Suppressor macrophage treated with lipopolysaccharide for 4 hours (primary cell): ENCODE measurements at places on chromosomes 1 and 21.

DNA sequence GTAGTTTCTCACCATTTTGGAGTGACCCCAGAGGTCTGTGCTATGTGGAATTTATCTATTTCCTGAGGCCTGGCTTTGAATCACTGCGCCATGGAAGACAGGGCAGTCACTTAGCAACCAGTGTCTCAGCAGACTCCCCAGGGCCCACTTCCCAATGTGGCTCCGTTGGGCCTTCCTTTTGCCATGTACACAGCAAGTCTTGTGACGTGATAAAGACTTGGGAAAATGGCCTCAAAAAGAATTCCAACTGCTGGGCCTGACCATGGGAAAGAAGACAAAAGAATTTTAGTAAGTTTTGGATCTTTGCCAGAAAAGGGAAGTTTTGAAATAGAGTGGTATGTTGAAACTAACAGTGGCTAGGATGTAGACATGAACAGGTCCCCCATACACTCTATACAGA, 36.2 kb downstream of the TLR5 start:
- peak; percentile 14 for DNase-seq

GRCh38 chr1:44947774-44948311, 38.6 kb downstream of the EIF2B3 start:
- no peak for DNase-seq

GRCh38 chr1:159510229-159510541, 25.6 kb downstream of the OR10J5 start:
- no peak for DNase-seq

- DNase-seq = no peak
Measured at GRCh38 chr21:41326414-41327080, 9.9 kb downstream of the FAM3B start.

DNA sequence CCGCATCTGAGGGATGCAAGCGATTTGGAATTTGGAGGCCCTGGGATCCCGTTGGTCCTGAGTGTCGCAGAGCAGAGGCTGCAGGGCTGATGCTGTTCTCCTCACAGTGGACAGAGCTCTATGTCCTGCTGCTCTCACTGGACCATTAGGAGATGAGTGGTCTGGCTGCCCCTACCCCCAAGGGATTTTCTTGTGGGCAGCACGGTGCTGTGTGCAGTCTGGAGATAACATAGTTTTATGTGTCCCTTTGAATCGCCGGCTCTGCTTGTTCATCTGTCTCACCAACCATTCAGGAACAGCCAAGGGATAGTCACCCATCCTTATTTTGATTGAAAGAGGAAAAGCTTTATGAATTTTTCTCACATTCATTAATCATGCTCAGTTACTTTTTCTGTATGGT, 49.9 kb downstream of the CHRM3 start:
- no peak for DNase-seq
